ENCODE measurements at places on chromosomes 13 and 19.

GRCh38 chr13:49495783-49496762, at the start of gene PHF11:
Gene PHF11, plus strand, starts transcription at chr13:49495953. Its CDS starts 49 bp downstream, at chr13:49496002.
- DNase-seq = peak; percentile 31

DNA sequence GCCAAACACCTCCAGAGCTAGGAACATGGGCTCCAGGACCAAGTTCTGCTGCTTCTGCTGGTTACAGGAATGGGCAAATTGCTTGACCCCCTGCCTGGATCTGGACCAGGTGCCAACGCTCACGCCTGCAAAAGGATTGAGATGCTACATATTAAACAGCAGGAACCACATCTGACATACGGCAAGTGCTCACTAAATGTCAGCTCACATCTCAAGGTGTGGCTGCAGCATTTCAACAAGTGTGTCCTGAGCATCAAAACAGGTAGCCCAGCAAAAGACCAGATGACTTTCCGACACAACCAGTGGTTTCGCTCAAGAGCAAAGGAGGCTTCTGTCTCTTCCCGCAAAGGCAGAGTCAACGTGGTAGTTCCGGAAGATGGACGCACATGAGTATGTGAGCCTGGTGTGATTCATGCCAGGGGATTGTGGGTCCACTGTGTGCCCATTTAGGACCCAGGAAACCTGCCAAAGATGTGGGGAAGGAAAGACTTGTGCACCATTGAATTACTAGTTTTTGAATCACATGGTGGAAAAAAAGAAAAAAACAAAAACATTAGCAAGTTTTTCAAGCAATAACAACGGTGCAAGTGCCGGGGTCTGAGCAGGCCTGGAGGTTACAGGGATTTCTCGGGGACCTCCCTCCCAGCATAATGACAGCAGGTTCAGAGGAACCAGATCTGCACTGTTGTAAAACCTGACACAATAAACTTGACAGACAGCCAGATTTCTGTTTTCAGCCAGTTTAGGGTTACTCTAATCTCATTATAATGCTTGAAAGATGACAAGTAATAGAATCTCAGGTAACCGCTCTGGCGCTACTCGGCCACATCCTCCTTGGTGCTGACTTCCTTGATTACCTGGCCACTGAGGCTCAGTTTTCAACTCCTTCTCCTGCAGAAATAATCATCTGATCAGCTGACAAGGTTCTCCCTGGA, 77.9 kb downstream of the SOX1 start:
- DNase-seq = no peak

GRCh38 chr13:103287659-103288058, 221.4 kb upstream of the SLC10A2 start:
- DNase-seq = no peak

DNA sequence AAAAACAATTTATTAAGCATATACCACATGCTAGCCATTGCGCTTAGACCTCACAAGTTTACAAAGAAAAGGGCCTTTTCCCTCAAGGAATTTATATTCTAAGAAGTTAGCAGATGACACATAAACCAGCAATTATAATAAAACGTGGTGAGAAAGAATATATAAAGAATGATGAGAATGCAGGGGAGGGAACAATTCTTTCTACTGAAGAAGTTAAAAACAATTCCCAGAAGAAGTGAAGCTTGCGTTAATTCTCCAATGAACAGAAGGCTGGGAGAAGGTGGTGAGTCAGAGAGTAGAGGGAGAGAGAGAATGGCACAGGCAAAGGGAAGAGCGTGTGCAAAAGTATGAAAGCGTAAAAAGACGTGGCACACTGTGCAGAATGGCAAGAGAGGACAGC, 69.5 kb upstream of the ZDHHC20 start:
- DNase-seq = no peak

- no peak for DNase-seq
These were observed 23.6 kb upstream of the LSM14A start for GRCh38 chr19:34148658-34149185.

DNA sequence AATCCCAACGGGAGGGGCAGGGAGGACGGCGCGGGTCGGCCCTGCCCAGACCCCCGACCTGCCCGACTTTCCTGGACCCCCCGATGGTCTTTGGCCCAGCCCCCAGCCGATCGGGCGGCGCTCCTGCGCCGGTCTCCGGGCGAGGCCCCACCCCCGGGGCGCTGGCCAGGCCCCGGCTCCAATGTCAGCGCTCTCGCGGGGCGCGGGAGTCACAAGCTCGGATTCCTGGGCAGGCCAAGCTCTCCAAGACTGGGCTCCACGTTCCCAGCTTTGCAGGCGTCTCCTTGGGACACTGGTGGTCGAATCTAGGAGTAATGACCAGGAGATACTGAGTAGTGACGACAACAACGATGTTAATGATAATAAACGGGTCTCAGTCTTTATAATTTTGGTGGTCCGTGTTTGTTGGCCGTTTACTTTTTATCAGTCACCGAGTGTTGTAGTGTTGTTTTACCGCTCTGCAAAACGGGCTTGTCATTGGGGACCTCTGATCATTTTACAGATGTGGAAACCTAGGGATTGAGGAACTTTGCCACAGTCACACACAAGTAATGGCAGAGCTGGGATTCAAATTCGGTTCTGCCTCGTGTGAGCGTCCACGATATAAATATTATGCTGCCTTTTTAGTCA, 545 bp downstream of the RAD23A start:
- no peak for DNase-seq

GRCh38 chr19:38839816-38840582, 8.4 kb upstream of the ECH1 start:
- no peak for DNase-seq

DNA sequence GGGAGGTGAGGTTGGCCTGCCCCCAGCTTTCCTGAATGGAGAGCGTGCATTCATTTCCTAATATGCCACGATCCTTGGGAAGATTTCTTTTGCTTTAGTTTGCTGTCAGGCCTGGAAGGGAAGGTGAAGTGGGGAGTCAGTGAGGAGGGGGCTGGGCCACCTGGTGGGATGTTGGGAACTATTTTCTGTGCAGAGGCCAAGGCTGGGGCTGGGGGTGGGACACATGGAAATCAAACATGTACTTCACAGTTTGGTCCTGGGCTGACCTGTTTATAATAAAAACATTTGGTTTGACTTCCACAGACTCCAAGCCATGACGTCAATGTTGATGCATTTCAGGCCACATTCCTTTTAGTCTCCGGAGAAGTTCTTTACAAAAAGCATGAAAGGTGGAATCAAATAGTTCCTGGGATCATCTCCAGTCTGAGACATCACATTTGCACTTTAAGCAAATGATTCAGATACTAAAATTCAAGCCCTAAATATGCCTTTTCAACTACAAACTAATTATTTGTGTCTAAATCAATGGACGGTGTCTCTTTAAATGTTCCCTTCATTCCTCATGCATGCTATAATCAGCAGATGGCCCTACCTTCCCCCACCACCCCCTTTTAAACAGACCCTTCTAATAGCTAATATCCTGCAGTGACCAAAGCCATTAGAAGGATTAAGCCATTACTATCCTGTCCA, 41.5 kb upstream of the MEDAG start:
- DNase-seq = no peak

- peak; percentile 50 for DNase-seq
These were observed 845 bp downstream of the SPRY2 start for GRCh38 chr13:80339912-80340650.

- DNase-seq = no peak
These were observed 403.8 kb upstream of the PRR20A start for GRCh38 chr13:56736966-56737365.

- DNase-seq = no peak
These were observed 263.5 kb downstream of the FOXO1 start for GRCh38 chr13:40402931-40403431.

DNA sequence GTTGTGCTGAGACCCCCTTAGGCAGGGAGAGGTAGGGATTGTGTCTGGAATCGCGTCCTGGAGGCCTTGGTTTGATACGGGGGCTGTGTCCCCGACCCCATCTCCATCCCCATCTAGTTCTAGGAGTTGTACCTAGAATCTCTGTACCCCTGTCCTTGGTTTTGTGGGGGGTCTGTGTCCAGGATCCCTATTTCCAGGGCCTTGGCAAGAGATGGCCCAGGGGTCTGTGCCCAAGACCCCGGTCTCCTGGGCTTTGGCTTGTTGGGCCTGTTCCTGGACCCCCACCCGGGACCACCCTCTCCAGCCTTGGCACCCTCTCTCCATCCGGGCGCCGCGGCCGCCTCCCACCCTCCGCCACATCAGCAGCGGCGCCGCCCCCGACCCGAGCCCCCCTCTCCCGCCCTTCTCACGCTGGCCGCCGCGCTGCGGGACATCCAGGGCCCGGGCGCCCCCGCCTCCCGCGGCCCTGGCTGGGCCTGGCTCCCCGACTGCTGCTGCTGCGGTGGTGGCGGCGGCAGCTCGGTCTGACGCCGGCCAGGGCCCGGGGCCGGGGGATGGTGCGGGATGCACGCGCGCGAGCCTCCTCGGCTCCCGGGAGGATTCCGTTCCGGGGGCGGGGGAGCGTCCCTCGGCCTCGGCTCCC, at the start of gene NUMBL:
Gene NUMBL, minus strand, starts transcription at position 602 of the 643 bp plus-strand sequence. Its CDS starts 168 bp downstream, at position 434.
- no peak for DNase-seq

DNA sequence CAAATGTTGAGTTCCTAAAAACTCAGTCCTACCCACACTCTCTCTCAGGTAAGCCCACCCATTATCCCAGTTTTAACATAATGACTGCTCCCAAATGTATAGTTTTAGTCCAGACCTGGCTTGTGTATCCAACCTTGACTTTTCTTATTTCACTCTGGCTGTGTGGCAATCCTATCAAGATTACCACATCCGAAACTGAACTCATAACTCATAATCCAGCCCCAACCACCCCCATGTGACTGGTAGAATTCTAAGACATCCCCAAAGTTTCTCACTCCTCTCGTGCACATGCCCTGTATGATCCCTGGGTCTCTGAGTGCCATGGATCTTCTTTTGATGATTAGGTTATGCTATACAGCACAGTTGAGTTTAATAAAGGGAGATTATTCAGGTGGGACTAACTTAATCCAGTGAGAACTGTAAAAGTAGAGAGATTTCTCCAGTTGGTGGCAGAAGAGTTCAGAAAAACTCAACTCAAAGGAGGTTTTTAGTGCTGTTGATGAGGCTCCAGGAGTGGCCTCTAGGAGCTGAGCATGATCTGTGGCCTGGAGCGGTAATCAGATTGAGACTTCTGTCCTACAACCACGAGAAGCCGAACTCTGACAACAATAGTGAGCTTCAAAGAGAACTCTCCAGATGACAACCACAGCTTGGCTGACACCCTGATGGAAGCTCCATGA, 413.4 kb downstream of the ZNF536 start:
- no peak for DNase-seq

- no peak for DNase-seq
These were observed 42.4 kb downstream of the ADGRE2 start for GRCh38 chr19:14735915-14736314.

GRCh38 chr19:1284293-1284978, 1.2 kb upstream of the EFNA2 start:
- no peak for DNase-seq

GRCh38 chr13:71148396-71148795, 718.6 kb downstream of the DACH1 start:
- DNase-seq = no peak

- DNase-seq = peak; percentile 23
These were observed 933 bp downstream of the ARHGEF7 start for GRCh38 chr13:111115965-111116521.

GRCh38 chr19:29606420-29606747, 301 bp downstream of the POP4 start:
- DNase-seq = no peak

DNA sequence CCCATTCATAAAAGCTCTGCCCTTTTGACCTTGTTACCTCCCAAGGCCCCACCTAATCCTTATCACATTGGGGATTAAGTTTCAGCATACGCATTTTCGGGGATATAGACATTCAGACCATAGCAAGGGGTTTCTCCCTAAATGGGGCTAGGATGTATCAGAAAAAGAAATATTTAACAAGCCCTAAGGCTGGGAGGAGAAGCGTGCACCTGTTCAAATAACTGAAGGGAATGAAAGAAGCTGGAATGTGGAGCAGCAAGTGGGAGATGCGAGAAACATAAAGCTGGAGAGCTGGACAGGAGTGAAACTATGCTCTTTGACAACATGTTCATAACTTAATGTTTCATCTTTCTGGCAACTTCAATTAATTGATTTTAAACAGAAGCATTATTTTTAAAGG, 811.8 kb upstream of the GPC6 start:
- no peak for DNase-seq

- no peak for DNase-seq
These were observed 211.5 kb downstream of the URI1 start for GRCh38 chr19:30153326-30154210.

DNA sequence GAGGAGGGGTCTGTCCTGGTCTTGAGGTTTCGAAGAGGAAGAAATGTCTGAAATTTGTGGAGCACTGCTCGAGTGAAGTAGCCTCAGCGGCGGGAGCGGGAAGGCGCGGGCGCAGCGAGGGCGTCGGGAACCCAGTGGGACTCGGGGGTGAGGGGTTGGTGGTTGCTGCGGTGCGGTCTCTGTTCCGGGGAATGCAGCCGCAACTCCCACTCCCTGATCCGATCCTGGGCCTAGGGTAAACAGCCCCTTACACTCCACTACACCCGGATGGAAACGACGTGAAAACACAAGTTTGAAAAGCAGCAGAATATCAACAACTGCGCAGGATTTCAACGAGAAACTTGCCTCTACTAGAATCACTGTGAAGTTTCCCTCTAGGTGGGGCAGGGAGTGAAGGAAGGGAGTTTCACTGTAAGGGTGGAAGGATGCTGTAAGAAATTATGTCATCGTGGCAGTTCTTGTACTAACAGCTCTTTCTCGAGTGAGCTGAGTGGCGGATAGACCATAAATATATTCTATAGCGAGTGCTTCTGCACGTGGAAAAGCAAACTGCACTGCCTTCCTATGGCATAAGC, 2.0 kb upstream of the KLF12 start:
- DNase-seq = peak; percentile 12

- no peak for DNase-seq
These were observed 8.3 kb downstream of the PGLYRP1 start for GRCh38 chr19:46014534-46014933.

- no peak for DNase-seq
These were observed 12.9 kb upstream of the CCDC169 start for GRCh38 chr13:36310417-36311108.

DNA sequence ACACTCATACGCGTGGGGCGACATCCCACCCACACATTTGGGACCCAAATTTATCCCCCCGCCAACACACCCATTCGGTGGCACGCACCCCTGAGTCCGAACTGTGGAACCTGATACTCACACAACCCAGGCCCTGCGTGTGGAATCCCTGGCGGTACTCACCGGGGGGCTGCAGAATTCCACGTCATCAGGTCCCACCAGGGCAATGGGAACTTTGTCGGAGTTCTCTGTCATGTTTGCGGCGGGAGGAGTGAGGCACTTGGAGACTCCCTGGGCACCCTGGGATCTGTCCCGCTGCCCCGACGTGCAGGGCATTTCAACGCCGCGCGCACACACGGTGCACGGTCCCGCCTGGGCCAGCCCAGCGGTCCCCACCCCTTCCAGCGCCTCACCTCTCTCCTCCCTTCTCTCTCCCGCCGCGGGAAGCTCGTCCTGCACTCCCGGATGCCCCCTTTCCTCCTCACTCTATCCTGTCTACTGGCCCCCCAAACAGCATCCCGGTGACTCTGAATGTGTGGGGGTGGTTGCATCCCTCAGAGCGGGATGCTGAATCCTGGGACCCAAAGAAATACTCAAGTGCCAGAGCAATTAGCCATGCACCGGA, at the start of gene CNMD:
Gene CNMD, minus strand, starts transcription at position 353 of the 604 bp plus-strand sequence. Its CDS starts 119 bp downstream, at position 234.
- DNase-seq = no peak
